ENCODE measurements at places on chromosomes 7 and 10.

DNA sequence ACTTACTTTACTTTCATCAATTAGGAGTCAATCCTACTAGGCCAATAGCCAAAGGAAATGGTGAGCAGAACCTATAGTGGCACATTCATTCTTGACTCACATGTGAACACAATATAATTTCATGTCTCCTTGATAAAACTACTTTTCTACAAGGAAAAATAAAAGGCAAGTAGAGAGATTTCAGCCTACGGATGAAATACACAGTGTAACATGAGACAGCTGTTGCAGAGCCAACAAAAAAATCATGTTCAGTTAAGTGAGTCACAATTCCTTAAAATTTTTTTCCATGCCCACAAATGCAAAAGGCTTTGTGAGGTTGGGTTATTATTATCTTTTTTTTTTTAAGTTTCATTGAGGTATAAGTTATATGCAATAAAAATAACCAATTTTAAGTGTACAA is 54.8 kb downstream of the GPR141 start:
- no peak for DNase-seq

- no peak for DNase-seq
Measured at GRCh38 chr10:101611096-101611905, 23.2 kb downstream of the DPCD start.

DNA sequence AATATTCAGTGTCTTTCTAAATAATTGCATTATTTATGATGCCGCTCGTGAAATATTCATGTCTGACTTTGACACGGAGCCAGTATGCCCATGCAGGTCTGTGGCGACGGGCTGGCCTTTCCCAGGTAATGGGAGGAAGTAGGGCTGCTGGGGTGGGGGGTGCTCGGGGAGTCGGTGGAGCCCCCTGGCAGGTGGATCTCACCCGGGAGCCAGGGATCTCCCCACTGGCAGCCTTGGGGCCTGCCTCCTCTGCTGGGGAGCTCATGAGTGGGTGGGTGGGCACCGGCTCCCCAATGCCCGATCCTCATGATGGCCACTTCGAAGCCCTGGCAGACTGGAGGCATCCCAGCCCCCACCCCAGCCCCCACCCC is 52.8 kb downstream of the PWWP2B start:
- DNase-seq = no peak

GRCh38 chr10:116892907-116893685 is 43.8 kb downstream of the ENO4 start:
- DNase-seq = no peak

- DNase-seq = no peak
Measured at GRCh38 chr7:122544463-122544862, 154.5 kb downstream of the RNF133 start.

GRCh38 chr10:98916526-98917125 is 319.0 kb downstream of the HPSE2 start:
- no peak for DNase-seq

- no peak for DNase-seq
Measured at GRCh38 chr7:55778631-55779030, 83.9 kb downstream of the SEPTIN14 start.

- DNase-seq = no peak
Measured at GRCh38 chr7:33726582-33726981, 178.8 kb upstream of the BMPER start.

DNA sequence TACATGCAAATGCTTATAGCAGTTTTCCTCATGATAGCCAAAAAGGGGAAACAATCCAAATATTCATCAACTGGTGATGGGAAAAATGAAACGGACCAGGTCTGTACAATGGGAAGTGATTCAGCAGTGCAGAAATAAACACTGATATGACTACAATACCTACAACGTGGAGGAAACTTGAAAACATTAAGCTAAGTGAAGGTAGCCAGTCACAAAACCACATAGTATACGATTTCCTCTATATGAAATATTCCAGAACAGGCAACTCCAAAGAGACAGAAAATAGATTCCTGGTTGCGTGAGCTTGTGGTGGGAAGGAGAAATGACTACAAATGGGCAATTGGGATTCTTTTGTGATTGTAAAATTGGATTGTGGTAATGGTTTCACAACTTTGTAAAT is 263.1 kb upstream of the PITRM1 start:
- no peak for DNase-seq

DNA sequence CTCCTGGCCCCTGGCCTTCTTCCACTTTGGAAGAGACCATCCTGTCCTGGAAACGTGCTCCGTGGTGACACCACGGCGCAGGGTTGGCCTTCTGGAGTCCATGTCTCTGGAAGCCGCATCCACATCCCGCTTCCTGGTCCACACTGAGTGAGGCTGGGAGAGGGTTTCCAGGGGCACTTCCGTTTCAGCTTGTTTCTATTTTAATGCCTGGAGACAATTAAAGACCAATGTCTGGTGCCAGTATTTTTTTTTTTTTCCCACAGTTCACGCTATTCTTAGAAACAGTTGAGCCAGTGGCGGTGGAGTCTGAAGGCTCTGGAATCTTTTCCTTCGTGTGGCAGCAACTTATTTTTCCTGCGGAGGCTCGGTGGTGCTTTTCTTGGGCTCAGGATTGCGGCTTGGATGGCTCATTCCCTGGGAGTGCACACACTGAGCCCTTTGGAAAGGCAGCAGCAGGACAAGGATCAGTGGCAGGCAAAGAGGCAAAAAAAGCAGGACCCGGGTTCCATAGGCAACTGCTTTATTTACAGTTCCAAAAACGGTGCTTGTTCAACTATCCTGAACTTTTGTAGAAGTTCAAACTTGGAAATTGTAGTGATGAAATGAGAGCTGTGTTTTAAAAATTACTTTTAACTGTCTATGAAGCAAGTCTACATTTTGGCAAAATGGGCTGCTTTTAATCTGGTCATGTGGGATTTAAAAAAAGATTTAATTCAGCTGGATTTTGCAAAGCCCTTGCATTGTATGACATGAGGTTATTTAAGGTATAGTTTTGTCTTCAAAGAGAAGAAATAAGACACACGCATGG is 202.8 kb downstream of the BAMBI start:
- DNase-seq = no peak

DNA sequence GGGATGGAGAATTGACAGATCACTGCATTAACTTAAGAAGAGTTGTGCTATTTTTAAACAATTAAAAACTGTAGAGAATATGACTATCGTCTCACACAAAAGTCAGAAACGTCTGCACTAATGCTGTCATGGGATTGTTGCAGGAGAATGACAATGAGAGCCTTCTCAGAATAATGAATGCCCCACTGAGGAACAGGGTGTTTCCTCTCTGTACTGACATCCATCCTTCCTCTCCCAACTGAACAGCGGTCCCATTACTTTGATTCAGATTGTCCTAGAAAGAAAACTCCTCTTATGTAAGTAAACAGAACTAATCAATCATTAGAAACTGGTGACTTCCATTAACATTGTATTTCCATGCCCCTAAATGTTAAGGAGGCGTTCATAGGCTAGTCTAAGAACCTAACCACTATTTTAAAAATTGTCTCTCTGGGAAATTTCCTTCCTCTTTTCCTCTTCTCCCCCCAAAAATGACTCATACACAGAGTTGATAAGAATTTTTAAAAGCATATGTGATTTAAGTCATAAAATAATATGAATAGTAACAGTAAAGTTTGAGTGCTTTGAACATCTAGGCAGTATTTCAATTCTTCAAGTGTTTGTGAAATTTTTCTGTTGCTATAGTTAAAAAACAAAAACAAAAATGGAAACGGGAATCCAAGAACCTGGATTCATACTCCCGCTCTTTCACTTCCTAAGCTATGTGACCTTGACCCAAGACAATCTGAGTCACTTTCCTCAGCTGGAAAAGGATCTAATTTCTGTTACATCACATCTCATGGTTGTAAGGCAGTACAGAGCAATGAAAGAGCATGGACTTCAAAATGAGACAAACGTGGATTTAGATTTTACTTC is 12.7 kb upstream of the MACC1 start:
- peak; percentile 67 for DNase-seq

DNA sequence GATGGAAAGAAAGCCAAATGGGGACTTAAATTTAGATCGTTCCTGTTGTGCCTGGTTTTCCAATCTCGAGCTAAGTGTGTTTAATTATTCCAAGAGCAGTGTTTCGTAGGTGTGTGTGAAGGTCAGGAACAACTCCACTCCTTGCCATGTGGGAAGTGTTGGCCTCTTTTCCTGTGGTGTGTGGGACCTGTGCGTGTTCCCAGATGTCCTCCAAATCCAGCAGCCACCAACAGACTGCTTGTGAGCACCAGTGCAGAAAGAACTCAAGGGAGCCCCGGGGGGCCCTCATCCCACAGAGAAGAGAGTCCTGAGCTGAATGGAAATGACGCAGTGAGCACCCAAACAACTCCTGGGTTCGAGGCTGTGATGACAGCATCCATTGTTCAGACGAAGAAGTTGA is 227.7 kb downstream of the TMEM178B start:
- no peak for DNase-seq

GRCh38 chr7:25963733-25964132 is 188.3 kb upstream of the NFE2L3 start:
- DNase-seq = no peak

GRCh38 chr10:117458571-117458970 is 83.3 kb upstream of the PDZD8 start:
- DNase-seq = no peak

GRCh38 chr10:78148961-78149612 is 115.4 kb downstream of the RPS24 start:
- no peak for DNase-seq

DNA sequence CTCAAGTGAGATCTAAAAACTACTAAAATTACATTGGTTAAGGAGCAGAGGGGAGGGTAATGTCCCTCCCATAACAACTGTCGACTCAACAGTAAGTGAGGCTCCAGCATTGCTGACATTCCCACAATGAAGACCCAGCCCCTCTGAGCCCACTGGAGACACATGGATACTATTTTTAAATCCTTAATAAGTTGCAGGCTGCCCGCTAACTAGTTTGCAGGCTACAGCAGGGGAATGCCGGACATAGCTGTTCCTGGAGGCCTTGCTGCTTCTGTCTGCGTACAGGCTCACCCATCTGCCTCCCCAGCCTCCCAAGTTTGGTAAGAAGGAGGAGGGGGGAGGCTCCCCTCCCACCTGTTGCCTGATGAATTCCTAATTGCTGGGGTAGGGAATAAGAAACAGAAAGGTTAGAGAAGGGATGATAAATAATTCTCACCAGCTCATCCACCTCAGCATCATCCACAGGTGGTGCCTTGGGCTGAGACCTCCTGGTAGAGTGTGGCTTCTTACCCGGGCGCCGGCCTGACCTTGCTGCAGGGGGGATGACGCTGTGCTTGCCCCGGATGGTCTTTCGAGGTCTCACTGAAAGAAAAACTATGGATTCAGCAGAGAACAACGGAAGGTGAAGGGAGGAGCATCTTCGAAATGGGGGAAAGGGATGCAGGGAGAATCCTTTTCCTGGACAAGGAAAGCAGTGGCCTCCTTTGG is 10.1 kb downstream of the FZD9 start:
- DNase-seq = no peak

DNA sequence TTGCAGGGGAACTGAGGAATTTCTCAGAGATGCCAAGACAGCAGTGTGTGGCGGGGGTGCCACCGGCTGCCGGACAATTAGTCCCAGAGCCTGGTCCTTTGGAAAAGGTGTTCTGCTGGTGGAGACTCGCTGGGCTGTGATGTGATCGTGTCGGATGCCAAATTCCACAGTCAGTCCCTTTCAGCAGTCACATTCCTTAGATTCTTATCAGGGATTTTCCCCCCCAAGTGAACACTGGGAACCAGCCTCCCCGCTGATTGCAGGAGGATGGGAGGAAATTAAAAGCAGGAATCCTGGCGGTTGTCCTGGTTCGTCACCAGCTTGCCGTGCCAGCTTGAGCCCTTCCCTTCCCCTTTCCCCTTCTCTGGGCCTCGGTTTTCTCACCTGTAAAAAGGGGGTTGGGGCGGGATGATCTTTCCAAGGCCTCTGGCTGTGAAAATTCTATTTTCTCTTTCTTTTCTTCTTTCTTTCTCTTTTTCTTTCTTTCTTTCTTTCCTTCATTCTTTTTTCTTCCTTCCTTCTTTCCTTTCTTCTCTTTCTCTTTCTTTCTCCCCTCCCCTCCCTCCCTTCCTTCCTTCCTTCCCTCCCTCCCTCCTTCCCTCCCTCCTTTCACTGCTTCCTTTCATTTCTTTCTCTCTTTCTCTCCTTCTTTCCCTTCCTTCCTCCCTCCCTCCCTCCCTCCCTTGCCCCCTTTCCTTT is 39.6 kb downstream of the COL26A1 start:
- DNase-seq = no peak

GRCh38 chr10:13808556-13809391 is 222.0 kb downstream of the PRPF18 start:
- DNase-seq = no peak

- no peak for DNase-seq
Measured at GRCh38 chr10:120588311-120588710, 131.3 kb downstream of the PLPP4 start.

- DNase-seq = no peak
Measured at GRCh38 chr10:44972874-44973306, 5.7 kb downstream of the DEPP1 start.
